ENCODE measurements at places on chromosomes 3 and 15. TPM values are rescaled to one million over a fixed set of nuclear protein-coding genes. Genes with fewer than 3 reads are reported as not detected.

DNA sequence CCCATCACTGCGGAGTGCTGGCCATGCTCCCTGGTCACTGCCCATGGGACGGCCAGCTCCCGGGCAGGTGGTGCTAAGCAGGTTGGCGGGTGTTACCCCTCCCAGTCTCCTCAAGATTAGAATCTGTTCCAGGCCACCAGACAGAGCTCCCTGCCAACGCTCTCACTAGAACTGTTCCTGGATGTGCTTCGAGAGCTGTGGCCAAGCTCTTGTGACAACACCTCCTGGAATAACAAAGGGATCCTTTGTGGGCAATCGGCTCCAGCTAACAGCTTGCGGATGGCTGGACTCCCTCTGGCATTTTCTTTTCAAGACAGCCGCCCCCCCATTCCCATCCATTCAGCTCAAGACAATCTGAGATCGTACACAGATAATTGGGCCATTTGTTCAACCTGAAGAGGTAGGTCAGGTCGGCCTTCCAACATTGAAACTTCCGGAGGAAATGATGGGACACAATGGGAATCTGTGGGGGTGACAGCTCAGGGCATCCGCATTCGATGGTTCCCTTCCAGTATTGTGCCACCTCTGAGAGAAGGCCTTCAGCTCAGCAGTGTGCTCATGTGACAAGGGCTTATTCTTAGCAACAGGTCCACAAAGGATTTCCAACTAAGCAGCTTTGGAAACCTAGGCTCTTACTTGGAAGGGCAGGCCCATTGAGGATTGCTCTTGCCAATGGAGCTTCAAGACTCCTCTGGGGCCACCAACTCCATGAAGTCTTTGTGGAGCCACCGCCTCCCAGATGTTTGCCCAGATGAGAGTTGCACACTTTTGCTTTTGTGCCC, 11.6 kb upstream of the EPHB3 start:
- DNase-seq = no peak

DNA sequence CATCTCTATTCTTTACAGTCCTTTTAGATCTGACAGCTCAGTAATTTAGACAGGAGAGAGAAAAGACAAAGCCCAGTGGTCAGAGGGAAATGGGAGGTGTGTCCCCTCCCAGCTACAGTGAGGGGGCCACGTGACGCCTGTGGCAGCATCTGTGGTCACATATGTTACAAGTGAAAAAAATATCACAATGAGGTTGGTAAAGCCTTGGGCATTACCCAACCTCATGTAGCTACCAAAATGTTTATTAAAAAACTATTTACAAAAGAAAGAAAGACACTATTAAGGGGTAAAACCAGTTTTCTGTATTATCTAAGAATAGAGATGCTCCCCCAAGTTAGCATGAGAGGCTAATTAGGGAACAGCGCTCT, 42.9 kb upstream of the PLCL2 start:
- no peak for DNase-seq

GRCh38 chr3:142087676-142088075, 61.7 kb downstream of the TFDP2 start:
- DNase-seq = no peak

GRCh38 chr15:53115563-53115962, 325.4 kb upstream of the ONECUT1 start:
- DNase-seq = no peak

DNA sequence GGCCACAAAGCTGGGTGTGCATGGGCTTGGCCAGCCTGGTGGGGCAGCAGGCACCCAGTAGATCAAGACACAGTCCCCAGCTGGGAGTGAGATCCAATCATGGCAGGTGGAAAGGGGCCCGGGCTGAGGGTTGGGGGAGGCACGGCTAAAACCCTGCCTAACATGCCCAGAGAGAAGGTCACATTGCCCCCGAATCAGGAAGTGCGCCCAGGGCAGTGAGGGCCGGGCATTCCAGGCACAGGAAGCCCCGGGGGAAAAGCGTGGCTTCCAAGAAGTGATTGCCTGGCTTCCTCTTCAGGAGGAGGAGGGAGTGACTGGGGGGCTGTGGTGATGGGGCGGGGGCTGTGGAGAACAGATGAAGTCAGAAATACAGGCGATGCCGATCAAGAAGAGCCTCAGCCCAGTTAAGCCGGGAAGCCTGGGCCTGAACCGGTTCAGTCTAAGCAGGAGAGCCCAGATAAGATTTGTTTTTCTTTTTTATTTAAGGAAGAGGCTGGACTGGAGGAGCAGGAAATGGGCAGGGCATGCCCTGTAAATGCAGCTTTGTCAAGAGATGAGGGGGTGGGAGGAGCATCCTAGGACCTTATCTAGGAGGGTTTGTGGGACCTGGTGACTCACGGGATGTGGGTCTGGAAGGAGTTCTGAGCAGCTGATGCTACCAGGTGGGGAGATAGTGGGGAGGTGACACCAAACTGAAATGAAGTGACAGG, 83.9 kb downstream of the CHSY1 start:
- DNase-seq = peak; percentile 79

- DNase-seq = no peak
Observed at GRCh38 chr3:171454041-171454440, 6.2 kb downstream of the TNIK start.

DNA sequence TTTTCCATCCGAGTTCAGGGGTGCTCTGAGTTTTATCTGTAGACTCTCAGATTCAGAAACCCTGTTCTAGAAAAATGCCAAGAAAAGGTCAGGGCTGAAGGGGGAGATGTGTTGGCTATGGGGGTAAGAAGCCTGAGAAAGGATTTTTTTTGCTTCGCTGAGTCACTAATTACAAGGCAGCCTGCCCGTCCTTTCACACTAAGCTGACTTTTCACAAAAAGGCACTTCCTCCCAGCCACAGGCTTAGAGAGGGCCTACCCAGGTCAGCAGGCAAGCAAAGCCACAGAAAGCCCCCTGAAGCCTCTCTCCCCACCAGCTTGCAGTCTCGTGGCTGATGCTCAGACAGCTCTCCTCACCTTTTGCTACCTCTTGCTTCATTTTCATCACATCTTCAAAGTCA, 192.6 kb upstream of the PRICKLE2 start:
- no peak for DNase-seq

- DNase-seq = peak; percentile 88
Observed at GRCh38 chr15:68910816-68911215, 19.5 kb upstream of the SPESP1 start.

GRCh38 chr3:116020495-116020894, 397.2 kb downstream of the GAP43 start:
- no peak for DNase-seq

DNA sequence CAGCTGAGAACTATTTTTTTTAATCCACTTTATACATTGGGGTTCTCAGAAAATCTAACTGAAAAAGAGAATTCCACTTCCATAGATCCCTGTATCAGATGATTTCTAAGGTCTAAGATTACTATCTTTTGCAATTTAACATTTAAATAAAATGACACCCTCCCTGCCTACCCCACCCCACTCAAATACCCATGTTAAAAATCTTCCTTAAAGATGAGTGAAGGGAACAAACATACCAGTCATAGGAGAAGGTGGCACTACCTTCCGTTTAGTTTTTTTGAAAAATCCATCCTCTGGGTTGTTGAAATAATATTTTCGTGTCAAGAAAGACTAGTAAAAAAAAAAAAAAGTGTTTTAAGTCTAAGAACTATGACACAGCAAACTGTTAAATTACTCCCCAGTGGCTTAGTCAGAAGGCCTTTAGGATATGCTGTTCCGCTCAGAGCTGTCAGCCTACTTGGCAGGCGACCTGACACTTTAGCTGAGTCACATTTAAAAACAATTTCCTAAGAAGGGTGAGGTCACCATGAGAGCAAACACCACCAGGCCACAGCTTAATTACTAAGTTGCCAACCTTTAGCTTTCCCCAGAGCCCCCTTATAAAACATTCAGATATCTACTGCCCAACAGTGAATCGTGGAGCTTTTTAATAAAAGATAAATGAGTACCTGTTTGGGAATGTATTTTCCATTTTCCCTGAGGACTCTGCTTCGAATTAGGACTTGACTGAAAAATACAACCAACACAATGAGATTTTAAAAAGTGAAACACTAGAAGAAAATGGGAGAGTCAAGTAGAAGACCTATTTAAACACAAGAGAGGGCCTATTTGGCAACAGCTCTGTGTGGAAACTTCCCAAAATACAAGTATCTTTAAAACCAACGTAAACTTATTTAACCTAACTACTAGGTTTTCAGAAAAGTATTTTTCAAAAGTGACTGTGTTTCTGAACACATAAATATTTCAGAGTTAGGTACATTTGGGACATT, 9.6 kb downstream of the EMC3 start:
- DNase-seq = peak; percentile 23

- no peak for DNase-seq
Observed at GRCh38 chr3:9349321-9350117, 13.3 kb upstream of the THUMPD3 start.

- no peak for DNase-seq
Observed at GRCh38 chr15:88004399-88004798, 252.1 kb downstream of the NTRK3 start.

GRCh38 chr3:56197259-56197965, 270.9 kb downstream of the ERC2 start:
- DNase-seq = no peak

GRCh38 chr3:132964266-132964665, 73.9 kb upstream of the TMEM108 start:
- DNase-seq = peak; percentile 28

DNA sequence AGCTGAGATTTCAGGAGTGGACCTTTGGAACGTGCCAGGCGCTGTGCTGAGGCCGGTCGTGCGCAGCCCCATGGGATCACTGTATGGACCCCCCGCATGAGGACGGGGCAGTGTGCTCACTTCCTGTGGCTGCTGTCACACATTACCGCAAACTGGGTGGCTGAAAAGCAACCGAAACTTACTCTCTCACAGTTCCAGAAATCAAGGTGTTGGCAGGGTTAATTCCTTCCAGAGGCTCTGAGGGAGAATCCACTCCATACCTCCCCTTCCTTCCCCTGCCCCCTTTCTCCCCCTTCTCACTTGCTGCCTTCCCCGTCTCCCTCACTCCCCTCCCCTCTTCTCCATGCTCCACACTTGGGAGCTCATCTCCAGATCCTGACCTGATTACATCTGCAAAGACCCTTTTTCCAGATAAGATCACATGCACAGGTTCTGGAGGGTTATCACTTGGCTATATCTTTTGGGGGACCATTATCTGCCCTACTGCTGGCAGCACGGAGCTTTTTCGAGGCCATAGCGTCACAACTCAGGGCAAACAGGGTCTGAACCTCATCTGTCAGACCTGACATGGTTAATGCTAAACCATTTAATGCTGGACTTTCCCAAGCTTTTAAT, 41.2 kb downstream of the KLF13 start:
- no peak for DNase-seq

DNA sequence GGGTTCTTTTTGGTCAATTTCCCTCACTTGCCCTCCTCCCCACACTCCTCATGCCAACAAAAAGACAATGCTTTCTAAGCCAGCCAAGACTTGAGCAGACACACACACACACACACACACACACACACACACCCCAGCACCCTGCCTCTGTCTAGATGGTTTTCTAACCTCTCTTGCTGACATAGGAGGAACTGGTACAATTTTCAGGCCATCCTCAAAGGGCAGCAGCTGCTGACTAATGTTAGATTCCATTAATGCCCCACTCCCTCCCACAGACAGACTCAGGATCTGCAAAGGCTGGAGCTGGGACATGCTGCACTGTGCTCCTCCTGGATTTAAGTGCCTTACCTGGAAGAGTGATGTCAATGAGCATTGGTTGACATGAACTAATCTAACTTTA, 438.4 kb downstream of the OCA2 start:
- DNase-seq = no peak

- peak; percentile 47 for DNase-seq
Observed at GRCh38 chr15:92714077-92714476, 58.5 kb upstream of the FAM174B start.

GRCh38 chr3:197175503-197175902, 122.9 kb downstream of the DLG1 start:
- DNase-seq = no peak

GRCh38 chr3:130950124-130950523, 56.2 kb downstream of the ATP2C1 start:
- DNase-seq = no peak

DNA sequence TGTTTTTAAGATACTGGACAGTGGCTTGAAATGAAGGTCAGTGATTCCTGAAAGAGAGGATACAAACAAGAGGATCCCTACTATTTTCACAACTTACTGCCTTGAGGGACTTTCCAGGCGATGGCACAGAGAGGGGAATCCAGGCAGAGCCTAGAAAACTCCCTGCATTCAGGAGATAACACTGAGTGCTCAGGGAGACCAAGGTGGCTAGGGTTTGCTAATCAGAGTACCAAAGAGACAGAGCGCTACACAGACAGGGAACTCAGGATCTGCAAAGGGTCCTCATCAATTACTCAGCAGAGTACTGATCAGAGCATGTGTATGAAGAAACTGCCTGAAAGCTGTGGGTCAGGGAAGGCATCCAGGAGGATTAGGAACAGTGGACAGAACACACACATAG, 11.7 kb upstream of the MRPS22 start:
- no peak for DNase-seq

GRCh38 chr3:56197991-56198390, 270.3 kb downstream of the ERC2 start:
- DNase-seq = no peak

DNA sequence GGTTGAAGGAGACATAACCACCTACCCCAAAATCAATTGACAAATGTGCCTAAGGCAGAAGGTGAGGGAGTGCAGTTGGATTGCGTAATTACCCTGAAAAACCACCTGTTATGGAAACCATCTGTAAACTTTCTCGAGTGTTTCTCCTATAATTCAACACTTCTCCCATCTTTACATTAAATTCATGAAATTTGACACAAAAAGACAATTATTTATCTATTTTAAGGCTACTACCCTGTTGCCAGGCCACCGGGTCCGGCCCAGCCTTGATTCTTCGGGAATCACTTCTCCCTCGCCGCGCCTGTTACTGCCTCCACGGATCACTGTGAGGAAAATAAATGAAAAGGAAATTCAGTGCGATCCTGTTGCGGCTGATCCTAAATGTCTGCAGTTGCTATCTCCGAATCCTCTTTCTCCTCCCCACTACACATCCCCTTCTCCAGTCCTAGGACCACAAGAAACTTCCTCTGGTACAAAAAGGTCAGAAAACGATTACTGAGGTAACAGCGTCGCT, 646 bp downstream of the IQCB1 start:
- no peak for DNase-seq

GRCh38 chr15:31308185-31308639, 18.4 kb upstream of the KLF13 start:
- DNase-seq = no peak

Gene TMEM212
- total RNA-seq = 1.7 TPM

Gene CYP11A1
- total RNA-seq = 2.6 TPM

Gene OXTR
- total RNA-seq = 57.5 TPM

Gene TUSC7
- total RNA-seq = 2.9 TPM

Gene ARNT2
- 5.3 TPM for total RNA-seq

Gene EPB42
- 7.0 TPM for total RNA-seq

Gene CRYGS
- total RNA-seq = 8.4 TPM

Gene MLF1
- 31.1 TPM for total RNA-seq

Gene GOLGA8T
- not detected for total RNA-seq

Gene ROPN1
- total RNA-seq = 1.4 TPM

Gene MUSTN1
- 6.7 TPM for total RNA-seq

Gene CEP152
- 15.2 TPM for total RNA-seq

Gene CSPG5
- 18.1 TPM for total RNA-seq

Gene CEMIP
- 2.4 TPM for total RNA-seq

All from umbilical cord (tissue), 2 donors.